ENCODE measurements at places on chromosomes 1 and 21.

- DNase-seq = no peak
These were observed 120.3 kb downstream of the PPIAL4G start for GRCh38 chr1:148362626-148363438.

GRCh38 chr21:45995686-45996179, 14.2 kb downstream of the COL6A1 start:
- no peak for DNase-seq

GRCh38 chr21:27219068-27219467, 252.2 kb upstream of the ADAMTS5 start:
- DNase-seq = peak; percentile 58

- DNase-seq = no peak
These were observed 124.5 kb upstream of the GALNT2 start for GRCh38 chr1:229942501-229942900.

- no peak for DNase-seq
These were observed 27.5 kb upstream of the PRKACB start for GRCh38 chr1:84116558-84116957.

DNA sequence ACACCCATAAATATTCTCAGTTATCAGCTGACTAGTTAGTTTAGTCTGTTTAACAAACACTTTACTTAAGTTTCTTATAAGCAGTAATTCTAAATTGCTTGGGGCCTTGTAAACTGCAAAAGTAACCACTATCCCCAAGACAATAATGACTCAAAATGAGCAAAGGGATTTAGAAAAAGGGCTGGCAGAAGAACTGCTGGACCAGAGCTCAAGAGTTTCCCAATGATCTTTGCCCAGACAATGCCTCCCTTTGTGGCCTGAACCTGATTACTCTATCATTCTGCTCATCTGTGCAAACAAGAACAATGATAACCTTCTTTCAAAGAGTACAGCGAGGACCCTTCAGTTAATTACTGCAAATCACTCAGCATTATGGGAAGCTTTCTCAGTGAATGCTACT, 123.5 kb downstream of the TIAM1 start:
- DNase-seq = peak; percentile 59

GRCh38 chr1:115227346-115228082, 110.5 kb downstream of the NGF start:
- DNase-seq = no peak

- DNase-seq = no peak
These were observed 76.9 kb downstream of the DDX20 start for GRCh38 chr1:111832521-111833155.

DNA sequence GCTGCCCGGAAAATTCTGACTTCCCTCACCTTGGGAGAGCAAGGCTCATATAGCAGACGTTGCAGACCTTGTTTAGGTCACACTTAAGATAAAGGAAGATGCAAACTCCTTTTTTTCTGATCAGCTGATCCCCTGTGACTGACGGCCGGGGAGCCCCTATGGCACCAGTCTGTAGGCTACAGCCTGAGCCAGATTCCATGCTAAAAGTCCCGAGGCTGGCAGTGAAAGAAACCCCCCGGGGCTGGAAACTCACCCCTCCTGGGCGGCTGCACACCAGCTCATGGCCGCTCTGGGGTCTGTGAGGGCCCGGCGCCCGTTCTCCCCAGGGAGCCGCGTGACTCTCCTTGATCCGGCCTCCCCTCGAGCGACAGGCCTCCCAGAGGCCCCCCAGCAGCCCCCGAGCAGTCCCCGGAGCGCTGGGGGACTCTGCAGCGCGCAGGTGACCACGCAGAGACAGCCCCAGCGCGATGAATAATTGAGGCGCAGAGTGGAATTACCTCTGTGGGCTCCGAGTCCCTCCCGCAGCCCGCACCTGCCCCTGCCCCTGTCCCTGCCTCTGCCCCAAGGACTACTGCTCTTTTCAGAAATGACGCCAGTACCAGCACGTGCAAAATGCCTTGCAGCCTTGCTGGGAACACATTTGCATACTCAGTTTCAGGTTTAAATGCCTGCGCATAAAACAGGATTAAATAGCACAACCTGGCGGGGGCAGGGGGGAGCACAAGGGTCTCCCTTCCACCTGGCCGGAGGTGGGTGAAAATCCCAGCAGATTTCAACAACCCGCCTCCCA, 62.6 kb upstream of the CLDN14 start:
- DNase-seq = no peak

GRCh38 chr1:90340606-90341005, 345.7 kb downstream of the ZNF326 start:
- DNase-seq = no peak

DNA sequence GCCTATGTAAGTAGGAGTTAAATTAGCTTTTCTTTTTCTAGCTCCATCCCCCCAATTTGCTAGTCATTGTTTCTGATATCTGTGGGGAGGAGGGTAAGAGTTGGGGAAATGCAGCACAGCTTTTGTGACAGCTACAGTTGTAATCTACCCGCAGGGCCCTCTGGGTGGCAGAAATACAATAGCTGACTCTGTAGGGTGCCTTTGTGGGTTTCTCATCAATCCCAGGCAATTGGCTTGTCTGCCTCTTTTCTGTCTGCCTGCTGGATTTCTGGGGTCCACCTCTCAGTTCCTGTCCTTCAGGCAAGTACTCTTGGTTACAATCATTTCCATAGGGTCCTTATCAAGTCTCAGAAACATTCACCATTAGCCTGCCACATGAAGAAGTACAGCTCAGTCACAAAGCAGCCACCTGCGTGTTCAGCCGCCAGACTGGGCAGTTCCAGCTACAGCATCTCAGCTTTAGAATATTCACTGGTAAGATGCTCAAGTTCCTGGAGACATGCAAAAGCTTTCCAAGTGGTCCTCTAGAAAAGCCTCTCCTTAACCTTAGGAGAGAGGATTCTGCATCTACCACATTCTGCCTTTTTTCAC, 19.2 kb upstream of the SLC44A5 start:
- DNase-seq = no peak

- DNase-seq = no peak
These were observed 57.5 kb upstream of the CPLANE2 start for GRCh38 chr1:16294219-16295212.

DNA sequence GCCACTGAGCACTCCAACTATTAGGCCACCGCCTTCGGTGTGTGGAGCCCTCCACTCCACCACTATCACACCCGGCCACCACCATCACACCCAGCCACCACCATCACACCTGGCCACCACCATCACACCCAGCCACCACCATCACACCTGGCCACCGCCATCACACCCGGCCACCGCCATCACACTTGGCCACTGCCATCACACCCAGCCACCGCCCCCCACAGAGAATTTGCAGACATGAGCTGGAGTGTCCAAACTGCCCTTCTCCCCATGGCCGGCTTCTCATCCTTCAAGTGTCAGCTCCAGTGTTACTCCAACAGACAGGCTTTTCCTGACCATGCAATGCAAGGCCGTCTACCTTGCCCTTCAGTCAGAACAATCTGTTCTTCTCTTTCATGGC, 50.4 kb upstream of the A3GALT2 start:
- DNase-seq = no peak

DNA sequence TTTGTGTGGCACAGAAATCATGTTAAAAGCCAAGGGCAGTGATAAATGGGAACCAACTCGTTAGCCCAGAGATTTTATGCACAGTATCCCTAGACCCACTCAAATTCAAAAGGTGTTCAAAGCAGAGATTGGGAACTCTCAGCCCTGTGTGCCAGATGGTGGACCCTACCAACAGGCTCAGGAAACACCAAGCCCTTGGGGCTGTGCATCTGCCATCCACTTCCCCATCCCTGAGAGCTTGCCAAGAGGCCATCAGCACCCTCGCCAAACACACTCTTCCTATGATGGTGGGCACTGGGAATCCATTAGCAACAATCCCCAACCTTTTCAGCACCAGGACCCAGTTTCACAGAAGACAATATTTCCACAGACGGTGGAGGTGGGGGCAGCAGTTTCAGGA, 194.2 kb upstream of the NFIA start:
- DNase-seq = no peak

GRCh38 chr1:246476771-246477170, 30.3 kb downstream of the SMYD3 start:
- DNase-seq = no peak

DNA sequence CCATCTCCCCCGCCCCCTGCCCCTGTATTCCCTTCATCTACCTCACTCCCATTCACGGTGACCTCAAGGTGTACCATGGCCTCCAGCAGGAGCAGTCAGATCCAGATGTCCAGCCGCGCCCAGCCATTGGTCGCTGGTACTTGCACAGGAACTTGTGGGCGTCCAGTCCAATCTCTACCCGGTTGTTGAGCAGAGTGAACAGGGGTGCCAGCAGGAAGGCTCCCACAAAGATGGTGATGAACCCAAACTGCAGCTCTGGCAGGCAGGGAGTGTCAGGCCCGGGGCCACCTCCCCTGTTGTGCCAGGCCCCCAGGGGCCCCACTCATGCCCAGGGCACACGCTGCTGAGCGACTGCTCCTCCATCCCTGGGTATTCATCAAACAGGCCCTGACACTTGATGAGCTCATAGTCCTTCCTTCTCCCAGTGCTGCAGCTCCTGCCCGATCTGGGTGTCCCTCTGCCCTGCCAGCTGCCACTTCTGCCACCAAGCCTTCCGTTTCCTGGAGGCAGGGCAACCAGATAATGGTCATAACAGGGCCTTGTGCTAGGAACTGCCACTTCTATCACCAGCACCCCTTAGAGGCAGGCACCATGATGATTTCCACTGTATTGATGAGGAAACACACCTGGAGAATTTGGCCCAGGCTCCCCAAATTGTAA, 5.7 kb upstream of the ARHGEF19 start:
- DNase-seq = no peak

DNA sequence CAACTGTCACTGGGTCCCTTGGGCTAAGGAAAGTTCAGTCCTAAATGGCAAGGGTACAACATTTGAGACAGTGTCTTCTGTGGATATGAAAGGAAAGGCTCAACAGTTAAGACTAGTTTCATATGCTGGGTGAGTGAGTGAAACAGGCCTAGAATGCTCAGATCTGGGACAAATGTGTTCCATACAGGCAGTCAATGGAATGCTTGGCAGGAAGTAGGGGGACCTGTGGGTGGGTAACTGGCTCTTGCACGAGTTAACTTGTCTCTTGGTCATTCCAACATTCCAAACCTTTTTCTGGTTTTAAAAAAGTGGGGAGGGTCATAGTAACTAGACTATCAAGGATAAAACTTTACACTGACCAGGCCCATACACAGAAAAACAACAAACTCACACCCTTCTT, 17.8 kb upstream of the ADAM30 start:
- DNase-seq = no peak

Data from skeletal muscle cell (primary cell).